NCI-H187 treated with DMSO at 0.1 percent for 48 hours (cell line): ENCODE measurements at places on chromosomes 2 and 18.

GRCh38 chr2:201754717-201755415 lies 25.9 kb downstream of the ALS2 start:
- DNase-seq = no peak

DNA sequence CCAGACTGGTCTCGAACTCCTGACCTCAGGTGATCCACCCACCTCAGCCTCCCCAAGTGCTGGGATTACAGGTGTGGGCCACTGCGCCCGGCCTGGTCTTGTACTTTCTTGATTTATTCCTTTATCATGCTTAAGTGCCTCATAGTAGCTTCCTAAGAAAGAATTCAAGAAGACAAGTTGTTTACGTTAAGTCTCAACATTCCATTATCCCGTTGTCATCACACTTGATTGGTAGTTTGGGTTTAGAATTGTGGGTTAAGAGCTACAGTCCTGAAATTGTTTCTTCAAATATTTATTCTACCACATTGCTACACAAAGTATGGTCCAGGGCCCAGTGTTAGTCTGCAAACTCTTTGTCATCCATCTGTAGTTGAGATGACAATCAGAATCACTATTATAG lies 194.0 kb downstream of the VWC2L start:
- no peak for DNase-seq

DNA sequence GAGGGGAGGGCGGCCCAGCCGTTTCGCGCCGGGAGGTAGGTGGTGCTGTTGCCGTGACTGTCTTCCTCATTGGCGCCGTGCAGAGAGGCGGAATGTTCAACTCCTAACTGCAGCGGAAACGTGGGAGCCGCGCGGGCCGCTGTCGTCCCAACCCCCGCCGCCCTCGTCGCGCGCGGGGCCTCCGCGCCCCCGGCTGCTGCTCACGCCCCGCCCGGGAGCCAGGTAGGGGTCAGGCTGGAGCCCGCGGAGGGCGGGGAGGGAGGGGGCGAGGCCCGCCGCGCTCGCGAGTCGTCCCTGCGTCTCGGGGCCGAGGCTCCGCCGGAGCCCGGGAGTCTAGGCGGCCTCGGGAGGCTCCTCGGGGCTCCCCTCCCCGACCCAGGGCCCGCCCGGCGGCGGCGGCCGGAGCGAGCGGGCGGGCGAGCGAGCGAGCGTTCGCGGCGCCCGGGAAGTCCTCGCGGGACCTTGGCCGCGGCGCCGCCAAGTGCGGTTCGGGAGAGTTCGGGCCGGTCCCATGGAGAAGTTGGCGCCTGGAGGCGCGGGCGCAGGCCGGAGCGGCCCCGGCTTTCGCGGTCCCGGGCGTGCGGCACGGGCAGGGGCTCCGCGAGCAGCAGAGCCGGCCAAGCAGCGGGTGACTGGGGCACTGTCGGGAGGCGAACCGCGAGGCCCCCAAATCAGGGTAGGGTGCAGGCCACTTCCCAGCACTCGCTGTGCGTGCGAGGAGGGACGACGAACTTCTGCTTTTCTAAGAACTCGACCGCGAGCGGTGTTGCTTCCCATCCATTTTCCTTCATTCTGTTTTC lies at the start of gene MAP3K20:
TSS of gene MAP3K20 (plus strand) at position 66 of the 800 bp plus-strand sequence. CDS start 15,186 bp downstream, outside the sequence.
- no peak for DNase-seq

- no peak for DNase-seq
Observed at GRCh38 chr2:186683341-186683740, 10.5 kb upstream of the FAM171B start.

GRCh38 chr2:38907743-38908562 lies 18.3 kb downstream of the ARHGEF33 start:
- DNase-seq = no peak

DNA sequence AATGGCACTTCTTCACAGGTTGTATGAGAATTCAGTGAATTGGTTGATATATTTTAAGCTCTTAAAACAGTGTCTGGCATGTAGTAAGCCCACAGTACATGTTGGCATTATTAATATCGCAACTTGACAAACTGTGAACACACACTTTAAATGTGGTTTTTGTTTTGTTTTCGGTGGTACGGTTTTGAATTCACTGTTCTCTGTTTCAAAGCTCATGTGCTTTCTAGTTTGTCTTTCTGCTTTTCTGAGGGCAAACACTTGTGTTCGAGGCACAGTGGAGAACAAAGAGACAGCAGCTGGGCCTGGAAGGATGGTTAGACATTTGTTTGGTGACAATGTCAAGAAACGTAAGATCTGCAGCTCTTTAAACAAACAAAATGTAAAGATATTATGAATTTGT lies 276.5 kb upstream of the MC4R start:
- no peak for DNase-seq

DNA sequence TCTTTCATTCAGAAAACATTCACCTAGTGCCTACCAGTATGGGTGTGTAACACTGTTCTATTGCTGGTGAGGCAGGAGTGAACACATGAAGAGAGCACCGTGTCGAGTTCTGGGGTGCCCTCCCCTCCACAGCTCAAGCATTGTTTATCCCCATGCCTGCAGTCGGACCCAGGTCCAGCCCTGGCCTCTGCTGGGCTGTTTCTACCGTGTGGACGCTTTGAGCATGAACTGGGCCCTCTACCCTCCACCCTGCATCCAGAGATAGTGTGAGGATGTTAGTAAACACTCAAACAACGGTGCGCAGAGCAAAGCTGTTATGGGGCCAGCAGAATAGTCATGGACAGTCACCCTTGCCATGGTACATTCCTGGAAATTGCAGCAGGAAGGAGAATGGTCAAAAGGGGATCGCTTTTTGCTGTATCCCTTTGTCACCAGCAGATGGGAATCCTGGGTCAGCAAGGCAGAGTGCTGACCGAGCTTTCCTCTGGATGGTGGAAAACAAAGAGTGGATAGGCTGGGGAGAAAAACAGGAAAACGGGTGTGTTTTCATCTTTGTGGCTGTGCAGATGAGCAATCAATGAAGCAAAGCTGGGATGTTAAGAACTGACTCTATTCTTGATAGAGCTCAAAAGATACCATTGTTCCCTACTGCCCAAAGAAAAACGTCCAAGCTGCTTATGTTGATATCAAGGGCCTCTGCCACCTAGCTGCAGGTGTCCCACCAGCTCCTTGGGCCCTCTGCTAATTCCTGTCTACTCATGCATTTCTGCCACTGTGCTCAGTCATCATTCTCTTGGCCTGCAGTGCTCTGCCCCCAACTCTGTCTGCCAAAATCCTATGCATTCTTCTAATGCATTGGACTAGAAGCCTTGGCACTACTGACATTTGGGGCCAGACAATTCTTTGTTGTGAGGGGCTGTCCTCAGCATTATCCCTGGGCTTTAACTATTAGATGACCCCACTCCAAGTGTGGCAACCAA lies 38.7 kb downstream of the REEP1 start:
- no peak for DNase-seq

- no peak for DNase-seq
Observed at GRCh38 chr18:11981543-11982366, 448 bp downstream of the IMPA2 start.

GRCh38 chr2:60268661-60269060 lies 284.8 kb downstream of the BCL11A start:
- DNase-seq = no peak

DNA sequence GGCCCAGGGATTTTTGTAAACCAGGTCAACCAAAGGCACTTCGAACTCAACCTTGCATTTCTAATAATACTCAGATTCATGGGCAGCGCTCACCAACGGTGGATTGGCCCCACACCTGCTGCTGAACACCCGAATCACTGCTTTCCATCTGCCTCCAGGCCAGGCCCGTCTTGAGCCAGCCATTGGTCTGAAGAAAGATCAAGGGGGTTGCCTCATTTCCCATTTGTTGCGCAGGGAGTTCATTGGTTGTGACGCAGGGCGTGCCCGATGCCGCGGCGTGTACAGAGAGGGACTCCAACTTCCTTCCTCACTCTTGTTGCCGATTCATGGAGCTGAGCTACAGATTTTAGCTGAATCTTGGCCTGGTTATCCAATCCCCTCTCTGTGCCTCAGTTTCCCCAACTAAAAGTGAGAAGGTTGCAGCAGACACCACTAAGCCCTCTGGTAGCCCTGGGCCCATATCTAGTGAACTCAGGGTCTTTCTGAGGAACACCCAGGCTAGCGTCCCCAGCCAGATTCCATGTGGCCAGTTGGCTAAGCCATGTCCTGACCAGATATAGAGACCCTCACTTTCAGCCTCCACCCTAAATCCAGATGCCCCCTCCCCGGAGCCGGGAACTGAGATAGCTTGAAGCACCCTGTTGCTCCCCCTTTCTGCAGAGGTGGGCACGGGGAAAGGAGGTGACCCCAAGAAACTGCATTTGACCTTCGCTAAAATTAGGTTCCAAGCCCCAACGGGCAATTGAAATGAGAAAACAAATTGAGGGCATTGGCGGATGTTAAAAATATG lies 60.9 kb upstream of the HPCAL1 start:
- no peak for DNase-seq

DNA sequence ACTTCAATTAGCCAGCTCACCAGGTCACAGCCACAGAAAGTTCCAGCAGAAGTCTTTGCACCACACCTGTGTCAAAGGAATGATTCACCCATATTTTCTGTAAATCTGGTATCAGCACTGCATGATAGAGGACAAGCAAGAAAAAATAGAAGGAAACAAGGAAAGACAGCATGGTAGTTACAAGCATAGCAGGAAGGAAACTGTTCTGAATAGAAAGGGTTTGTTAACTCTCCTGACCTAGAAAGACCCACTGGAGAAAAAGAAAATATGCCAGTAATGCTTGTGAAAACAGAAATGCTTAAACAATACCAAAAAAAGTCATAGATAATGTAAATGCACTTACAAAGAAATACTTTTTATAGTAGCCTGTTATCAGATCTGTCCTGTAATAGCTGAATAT lies 40.8 kb downstream of the SCRN3 start:
- no peak for DNase-seq

DNA sequence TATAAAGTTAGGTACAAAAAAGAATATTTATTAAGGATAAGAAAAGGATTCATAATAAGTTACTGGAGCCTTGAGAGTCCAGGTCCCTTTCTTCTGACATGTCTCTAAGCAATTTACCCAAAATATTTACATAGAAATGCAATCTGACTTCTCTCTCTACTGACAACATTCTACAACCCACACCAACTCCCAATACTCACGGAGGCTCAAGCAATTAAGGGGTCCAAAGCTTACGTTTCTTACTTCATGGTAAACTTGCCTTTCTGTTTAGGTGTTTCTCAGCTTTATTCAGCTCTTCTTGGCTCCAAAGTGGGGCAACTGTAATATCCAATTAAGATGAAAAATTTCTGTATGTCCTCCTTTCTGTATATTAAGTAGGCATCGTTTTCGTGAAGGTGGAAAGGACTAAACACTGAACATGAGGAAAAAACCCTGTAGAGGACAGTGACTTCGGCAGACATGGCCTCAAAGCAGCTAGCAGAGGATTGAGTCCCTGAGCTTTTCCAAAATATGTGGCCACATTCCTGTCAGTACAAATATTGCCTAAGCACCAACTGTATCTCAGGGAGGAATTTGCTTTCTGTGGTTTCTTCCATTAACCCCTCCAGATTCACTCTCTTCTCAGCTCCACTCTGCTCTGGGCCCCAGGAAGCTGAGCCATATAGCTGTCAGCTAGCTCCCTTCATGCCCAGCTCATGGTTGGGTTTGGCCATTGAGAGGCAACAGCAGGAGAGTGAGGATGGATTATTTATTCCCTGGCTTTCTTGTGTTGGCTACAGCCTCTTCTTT lies 67.9 kb upstream of the GLS start:
- no peak for DNase-seq

GRCh38 chr2:101501443-101501842 lies 26.5 kb upstream of the RFX8 start:
- DNase-seq = no peak

GRCh38 chr2:27860111-27860510 lies 30.1 kb downstream of the RBKS start:
- no peak for DNase-seq

GRCh38 chr2:233442028-233442310 lies 87.7 kb downstream of the DGKD start:
- no peak for DNase-seq

GRCh38 chr2:29070526-29070925 lies 3.8 kb downstream of the PCARE start:
- no peak for DNase-seq

GRCh38 chr2:85213404-85213803 lies 80.2 kb downstream of the TCF7L1 start:
- no peak for DNase-seq
